Activated T-cell treated with anti-CD3 and anti-CD28 coated beads, Interleukin-2, amount 50 U/mL, for 72 hours (primary cell): ENCODE measurements at places on chromosomes 5 and 9. TPM values are rescaled to one million over a fixed set of nuclear protein-coding genes. Genes with fewer than 3 reads are reported as not detected.

Gene OR13C2
- total RNA-seq, result not detected

DNA sequence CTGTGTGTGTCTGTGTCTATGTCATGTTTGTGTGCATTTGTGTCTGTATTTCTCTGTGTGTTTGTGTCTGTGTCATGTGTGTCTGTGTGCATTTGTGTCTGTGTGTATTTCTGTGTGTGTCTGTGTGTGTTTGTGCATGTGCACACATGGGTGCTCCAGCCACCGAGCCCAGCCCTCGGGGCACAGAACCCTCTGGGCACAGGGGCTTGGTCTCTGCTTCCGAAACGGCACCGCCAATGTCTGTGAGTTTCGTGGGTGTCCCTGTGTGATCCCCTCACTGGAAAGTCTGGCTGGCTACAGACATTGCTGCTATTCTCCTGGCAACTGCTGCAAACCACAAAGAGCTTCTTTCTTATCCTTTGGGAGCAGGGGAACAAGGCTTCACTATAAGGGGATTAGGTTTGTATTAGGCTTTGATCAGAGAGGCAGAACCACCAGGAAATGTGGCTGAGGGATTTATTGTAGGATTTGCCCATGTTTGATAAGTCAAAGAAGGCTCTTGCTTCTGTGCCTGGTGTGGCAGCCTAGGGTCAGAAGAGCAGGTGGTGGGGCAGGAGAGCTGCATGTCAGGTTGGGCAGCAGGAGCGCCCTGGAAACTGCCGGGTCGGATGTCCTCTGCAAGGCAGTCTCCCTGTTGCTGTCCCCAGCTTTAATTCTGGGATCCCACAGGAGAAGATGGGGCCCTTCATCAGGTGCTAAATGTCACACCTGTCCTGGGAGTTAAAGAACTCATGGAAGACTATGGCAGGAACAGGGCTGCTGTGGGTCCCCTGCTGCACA, 39.6 kb upstream of the FCN1 start:
- DNase-seq, result no peak

GRCh38 chr5:160547872-160548271, 126.2 kb downstream of the PTTG1 start:
- DNase-seq, result no peak

DNA sequence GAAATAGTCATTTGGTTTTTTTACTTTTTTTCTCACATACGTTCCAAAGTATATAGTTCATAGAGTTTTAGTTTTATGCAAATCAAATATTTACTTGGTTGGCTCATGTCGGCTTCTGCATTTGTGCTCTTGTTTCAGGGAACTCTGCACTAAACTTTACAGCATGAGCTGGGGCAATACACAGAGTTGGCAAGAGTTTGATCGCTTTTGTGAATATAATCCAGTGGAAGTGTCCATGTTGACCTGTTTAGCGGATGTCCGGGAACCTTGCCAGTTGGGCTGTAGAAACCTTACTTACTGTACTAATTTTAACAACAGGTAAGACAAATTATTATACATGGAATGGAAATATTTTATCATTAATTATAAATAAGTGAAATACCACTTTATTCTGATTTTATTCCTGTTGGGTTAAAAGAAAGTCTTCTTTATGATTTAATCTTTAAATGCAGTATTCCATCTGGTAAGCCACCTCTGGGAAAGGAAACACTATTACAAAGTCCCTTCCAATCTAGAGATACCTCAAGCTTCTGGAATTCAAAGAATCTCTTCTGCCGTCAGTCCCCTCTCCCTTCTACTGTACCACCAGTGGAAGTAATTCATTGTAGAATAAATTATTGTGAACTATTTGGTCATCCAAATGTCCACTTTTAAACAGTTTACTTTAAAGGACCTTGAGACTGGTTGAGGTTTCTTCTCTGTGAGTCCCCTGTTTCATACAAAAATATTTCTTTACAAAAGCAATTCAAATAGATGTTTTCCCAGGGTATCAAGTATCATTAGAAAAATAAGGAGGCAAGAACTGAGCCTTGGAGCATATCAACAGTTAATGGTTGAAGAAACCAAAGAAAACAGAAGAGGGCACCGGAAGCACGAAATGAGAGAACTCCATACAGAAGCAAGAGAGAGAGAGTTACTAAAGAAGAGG, 45.2 kb upstream of the GLIPR2 start:
- no peak for DNase-seq

- DNase-seq, result no peak
Measured at GRCh38 chr9:68904454-68904853, 109.5 kb downstream of the PRKACG start.

DNA sequence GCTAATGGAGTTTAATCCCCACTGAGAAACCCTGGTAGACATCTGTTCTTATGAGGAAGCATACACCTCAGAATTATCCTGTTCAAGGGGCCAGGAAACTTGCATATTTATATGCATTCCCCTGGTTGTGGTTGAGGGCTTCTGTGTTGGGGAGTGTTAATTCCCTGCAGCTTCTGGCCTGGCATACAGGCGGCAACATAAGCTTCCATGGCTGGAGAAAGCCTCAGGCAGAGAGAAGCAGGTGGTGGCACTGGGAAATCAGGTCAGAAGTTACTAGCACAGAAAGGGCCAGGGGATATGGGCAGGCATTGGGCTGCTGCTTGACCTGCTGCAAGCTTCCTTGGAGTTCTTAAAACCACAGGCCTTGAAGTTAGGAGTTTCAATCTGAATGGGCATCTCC, 166.1 kb upstream of the SEMA6A start:
- no peak for DNase-seq

DNA sequence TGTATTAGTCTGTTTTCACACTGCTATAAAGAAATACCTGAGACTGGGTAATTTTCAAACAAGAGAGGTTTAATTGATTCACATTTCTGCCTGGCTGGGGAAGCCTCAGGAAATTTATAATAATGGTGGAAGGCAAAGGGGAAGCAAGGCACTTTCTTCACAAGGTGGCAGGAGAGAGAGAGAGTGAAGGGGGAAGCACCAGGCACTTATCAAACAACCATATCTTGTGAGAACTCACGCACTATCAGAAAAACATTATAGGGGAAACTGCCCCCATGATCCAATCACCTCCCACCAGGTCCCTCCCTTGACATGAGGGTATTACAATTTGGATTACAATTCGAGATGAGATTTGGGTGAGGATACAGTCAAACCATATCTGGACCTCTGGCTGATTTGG, 34.7 kb downstream of the ADRB2 start:
- no peak for DNase-seq

DNA sequence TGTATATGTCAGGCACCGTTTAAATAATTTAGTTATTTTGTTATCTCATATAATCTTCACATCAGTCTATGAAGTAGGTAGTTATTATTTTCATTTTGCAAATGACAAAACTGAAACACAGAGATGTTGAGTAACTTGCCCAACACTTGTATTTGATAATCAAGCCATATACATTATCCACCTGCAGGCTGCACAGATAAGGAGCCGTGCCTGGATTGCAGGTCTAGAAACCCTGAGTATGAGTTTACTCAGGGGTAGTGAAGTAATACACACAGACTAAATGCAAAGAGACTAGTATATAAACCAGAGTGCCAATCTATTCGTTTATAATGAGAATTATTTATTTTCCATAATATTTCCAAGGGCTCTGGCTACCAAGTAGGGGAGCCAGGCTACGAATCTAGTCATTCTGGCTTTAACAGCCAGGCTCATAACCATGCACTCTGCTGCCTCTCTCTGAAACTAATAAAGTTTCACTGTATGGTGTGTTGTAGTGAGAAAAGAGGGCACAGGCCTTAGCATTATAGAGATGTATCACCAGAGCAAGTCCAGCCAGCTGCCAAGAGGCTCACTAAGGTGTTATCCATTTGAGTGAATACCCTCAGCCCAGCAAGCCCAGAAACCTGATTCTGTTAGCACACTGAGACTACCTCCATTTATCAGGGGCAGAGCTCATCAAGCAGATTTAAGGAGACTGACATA, 4.5 kb downstream of the HEMGN start:
- no peak for DNase-seq

Gene TLX3
- total RNA-seq, result not detected

GRCh38 chr9:93517331-93517730, 59.1 kb upstream of the PHF2 start:
- DNase-seq, result no peak

DNA sequence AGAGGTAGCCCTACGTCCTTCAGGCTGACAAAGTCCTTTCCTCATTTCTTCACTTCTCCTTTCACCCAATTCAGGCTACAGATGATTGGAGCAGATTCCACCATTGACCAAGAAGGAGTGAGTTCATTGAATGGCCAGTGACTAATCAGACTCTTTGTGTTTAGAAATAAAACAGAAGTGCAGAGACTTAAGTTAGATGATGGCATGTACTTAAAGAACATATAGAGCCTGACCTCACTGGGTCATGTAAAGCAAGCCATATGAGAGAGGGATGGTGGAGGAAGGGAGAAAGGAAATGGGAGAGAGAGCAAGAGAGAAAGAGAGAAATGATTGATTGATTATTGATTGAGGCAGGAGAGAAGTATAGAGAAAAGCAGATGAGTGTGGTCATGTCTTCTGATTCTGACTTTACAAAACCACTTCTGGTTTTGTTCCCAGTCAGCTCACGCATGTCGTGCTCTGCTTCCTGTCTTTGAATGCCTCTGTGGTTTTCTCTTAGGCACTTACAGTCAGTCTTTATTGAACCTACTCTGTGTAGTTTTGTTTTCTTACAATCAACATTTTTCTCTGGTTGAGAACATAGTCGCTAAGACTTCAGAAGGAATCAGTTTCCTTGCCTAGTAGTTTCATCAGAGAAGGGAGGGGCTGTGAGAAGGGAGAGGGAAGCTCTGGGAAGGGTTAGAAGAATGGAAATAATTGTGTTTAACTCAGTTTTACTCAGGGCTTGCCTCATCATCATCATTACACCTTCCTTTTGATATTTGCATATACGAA, 149.2 kb upstream of the KLF9 start:
- DNase-seq, result peak; percentile 64

DNA sequence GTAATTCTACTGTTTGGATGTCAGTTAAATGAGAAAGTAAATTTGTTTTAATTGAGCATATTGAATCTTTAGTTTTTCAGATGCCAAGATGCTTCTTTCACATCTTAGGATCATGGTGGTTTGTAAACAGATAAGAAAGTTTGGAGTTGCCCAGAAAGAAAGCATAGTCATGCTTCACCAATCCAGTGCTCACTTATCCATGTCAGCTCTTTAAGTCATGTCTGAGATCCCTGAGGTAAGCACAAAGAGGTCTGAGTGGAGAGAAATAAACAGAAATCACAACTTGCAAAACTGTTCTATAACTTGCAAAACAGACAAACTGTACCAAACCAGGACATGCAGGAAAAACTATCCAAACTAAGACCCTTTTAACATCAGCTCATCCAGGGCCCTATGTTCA, 87.7 kb downstream of the OSTF1 start:
- DNase-seq, result no peak

GRCh38 chr5:127094161-127094814, 21.0 kb upstream of the C5orf63 start:
- DNase-seq, result no peak

Gene INSL4
- total RNA-seq, result not detected

Gene PCDHGC4
- total RNA-seq, result not detected

DNA sequence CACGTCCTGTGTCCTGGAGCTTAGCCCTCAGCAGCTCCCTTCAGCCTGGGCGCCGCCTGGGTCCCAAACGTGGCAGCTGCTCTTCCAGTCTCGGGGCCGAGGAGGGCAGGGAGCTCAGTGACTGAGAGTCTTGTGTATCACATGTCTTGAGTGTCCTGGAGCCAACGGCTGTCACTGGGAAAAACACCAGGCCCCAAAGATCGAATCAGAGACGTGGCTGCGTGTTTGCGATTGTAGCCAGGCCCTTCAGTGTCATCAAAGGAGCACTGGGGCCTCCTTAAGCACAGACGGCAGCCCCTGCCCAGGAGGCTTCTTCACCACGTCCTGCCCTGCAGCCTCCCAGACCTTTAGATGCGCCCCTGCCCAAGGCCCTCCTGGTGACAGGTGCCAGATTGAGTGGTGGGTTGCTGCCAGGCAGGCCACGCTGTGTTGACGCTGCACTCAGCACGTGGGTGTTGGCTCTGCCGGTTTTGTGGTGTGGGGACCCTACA, 5.7 kb upstream of the EXOC3 start:
- DNase-seq, result no peak

DNA sequence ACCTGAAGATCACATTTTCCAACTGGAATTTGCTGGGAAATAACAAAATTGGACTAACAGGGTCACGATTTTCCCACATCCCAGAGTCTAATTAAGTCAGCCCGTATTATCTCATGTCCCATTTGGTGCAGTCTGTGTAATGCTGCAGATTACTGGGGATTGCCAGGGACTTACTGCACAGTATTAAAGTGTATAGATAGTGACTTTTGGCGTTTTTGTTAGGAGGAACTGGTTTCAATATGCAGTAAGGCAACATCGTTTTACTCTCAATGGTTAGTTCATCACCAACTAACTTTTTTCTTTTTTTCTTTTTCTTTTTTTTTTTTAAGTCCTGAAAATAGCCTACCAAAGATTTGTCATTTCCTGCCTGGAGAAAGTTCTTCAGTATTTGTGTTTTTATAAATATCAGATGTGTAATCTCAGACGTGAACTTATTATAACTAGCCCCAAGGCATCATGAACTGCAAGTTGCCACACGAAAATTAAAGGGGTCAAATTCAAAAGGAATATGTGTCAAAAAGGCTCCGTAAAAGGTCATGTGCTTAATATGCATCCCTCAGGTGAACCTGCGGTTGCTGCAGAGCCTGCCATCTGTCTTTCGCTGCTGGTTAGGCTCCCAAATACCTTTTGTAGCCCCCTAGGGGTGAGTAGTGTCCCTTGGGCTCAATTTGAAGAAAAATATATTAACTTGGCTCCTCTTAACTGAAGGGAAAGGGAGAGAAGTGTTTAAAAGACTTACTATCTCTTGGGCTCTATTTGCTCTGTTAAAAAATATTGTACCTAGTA, 176.7 kb upstream of the ADAMTSL1 start:
- no peak for DNase-seq

GRCh38 chr5:63262185-63262981, 683.8 kb downstream of the LRRC70 start:
- no peak for DNase-seq

DNA sequence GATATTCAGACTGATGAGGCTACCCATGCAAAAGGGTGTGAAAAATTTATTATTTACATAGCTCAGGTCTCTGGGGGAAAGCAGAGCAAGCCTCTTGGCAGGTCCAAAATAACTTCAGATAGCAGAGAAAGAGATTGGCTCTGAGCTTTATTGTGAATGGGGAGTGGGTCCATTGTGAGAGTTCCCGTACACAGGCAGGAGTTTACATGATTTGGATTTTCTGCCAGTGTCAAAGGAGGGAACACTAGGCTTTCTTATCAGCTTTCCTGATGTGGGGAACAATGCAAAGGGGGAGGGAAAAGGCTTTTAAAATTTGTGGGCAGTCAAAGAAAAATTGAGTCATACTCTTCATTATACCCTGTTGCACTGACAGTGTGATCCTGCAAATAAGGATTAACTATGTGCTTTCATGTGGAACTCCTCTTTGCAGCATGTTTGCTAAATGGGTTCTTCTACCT, 615.0 kb upstream of the RIOK2 start:
- DNase-seq, result no peak

DNA sequence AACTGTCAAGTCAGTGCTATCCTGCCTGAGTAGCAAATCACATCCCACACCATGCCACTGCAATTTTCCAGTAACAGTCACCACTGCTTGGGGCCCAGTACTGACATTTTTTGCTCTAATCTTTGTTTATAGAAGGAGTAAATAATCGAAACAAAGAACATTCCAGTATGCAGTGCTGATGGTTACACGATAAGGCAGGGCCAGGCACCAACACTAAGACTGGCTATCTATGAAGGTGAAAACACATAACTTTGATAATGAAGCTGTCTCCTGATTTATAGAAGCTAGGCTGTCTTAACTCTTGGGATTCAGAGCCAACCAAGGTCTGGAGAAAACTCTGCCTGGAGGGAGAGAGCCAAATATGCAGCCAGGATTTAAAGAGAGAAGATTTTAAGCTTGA, 365.3 kb downstream of the BNC2 start:
- no peak for DNase-seq

Gene ZFP2
- 0.86 TPM for total RNA-seq
